CD4-positive, alpha-beta memory T cell (primary cell): ENCODE measurements at places on chromosomes 12 and 14.
A peak's percentile ranks its signal among the peaks of the same experiment; 100 is the strongest.

DNA sequence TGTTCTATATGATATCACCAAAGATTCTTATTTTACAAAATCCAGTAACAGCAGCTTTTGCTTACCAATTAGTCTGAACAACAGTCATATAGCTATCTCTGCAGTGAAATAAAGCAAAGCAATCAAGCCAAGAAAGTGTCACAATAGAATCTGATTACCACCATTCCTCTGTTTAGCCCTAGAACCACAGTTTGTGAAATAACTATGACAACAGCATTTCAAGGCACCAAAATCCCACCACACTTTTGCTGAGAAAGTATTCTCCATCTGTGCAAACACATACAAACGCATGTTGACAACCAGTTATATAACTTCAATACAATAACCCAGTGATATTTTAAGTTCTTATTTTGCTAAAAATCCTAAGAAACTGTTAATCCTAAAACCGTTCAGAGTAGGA lies 7.4 kb downstream of the PPP1R13B start:
- no peaks in the 10 kb centered on the region for H3K4me1 ChIP-seq
- DNase-seq = no peak
- H3K36me3 ChIP-seq = no peaks in the 10 kb centered on the region
- no peaks in the 10 kb centered on the region for H3K27me3 ChIP-seq
- no peak overlapping the region for H3K27ac ChIP-seq
- no peak overlapping the region for H3K4me3 ChIP-seq

GRCh38 chr14:104139460-104140212 lies 1.2 kb downstream of the KIF26A start:
- peaks cover 15% of the 10 kb centered on the region for H3K4me1 ChIP-seq
- H3K27me3 ChIP-seq = peaks cover 4% of the 10 kb centered on the region
- no peak for DNase-seq
- no peak overlapping the region for H3K27ac ChIP-seq
- H3K36me3 ChIP-seq = no peaks in the 10 kb centered on the region

- no peak for DNase-seq
- H3K27ac ChIP-seq = no peak overlapping the region
- H3K4me1 ChIP-seq = no peaks in the 10 kb centered on the region
- no peaks in the 10 kb centered on the region for H3K27me3 ChIP-seq
Measured at GRCh38 chr12:69884386-69884785, 59.4 kb downstream of the MYRFL start.

DNA sequence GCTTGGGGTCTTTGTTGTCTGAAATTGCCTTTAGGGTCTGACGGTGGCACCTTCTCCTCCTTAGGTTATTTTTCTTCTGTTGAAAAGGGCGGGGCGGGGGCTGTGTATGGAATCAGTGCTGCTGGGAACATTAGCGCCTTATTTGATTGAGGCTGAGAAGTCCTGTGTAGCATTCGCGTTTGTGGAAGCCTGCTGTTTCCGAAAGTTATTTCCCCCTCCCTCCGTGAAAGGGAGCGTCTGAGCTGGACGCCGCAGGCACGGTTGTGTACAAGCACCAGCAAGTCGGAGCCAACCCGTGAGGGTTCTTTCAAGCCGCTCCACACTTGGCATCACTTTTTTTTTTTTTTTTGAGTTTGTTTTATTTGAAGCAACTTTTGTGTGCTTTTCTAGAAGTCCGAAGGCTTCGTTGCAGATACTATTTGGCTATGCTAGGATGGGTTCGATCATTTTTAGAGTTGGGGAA lies 1.1 kb downstream of the SYNE2 start:
- peak overlapping the region; percentile 68 for H3K4me3 ChIP-seq
- no peaks in the 10 kb centered on the region for H3K36me3 ChIP-seq
- H3K27me3 ChIP-seq = no peaks in the 10 kb centered on the region
- H3K27ac ChIP-seq = peak overlapping the region; percentile 79
- peak; percentile 80 for DNase-seq
